GM04504 (cell line): ENCODE measurements at places on chromosomes 13 and 19.

DNA sequence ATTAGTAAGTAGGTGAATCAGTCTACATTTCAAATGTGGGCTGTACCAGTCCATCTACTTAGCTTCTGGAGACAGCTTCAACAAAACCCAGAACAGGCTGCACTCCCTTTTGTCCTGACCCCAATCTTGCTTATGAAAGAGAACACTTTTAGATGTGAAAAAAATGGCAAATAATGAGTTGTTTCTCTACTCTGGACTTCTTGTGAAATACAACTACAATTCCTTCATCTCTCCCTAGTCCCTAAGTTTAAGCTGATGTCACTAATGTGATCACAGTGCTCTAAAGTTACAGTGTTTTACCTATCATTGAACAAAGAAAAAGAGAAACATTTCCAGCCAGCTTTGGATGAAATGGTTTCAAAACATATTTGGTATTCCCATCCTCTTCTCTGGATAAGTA lies 183.9 kb downstream of the LHFPL6 start:
- no peak for DNase-seq

- DNase-seq, result no peak
Measured at GRCh38 chr13:34638897-34639296, 303.2 kb upstream of the NBEA start.

DNA sequence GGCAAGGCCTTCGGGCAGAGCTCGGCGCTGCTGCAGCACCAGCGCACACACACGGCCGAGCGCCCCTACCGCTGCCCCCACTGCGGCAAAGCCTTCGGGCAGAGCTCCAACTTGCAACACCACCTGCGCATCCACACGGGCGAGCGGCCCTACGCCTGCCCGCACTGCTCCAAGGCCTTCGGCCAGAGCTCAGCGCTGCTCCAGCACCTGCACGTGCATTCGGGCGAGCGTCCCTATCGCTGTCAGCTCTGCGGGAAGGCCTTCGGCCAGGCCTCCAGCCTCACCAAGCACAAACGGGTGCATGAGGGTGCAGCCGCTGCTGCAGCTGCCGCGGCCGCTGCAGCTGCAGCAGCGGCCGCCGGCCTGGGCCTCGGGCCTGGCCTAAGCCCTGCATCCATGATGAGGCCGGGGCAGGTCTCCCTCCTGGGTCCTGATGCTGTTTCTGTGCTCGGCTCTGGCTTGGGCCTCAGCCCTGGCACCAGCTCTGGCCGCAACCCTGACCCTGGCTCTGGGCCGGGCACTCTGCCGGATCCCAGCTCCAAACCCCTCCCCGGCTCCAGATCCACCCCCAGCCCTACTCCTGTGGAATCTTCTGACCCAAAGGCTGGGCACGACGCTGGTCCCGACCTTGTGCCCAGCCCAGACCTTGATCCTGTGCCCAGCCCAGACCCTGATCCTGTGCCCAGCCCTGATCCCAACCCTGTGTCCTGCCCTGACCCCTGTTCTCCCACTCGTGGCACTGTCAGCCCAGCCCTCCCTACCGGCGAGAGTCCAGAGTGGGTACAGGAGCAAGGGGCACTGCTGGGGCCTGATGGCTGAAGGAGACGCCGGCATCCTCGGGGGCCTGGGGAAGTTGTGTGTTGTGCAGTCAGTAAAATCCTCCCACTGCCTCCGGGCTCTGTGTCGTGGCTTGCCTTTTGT lies 2.0 kb upstream of the MCOLN1 start:
- DNase-seq, result no peak

DNA sequence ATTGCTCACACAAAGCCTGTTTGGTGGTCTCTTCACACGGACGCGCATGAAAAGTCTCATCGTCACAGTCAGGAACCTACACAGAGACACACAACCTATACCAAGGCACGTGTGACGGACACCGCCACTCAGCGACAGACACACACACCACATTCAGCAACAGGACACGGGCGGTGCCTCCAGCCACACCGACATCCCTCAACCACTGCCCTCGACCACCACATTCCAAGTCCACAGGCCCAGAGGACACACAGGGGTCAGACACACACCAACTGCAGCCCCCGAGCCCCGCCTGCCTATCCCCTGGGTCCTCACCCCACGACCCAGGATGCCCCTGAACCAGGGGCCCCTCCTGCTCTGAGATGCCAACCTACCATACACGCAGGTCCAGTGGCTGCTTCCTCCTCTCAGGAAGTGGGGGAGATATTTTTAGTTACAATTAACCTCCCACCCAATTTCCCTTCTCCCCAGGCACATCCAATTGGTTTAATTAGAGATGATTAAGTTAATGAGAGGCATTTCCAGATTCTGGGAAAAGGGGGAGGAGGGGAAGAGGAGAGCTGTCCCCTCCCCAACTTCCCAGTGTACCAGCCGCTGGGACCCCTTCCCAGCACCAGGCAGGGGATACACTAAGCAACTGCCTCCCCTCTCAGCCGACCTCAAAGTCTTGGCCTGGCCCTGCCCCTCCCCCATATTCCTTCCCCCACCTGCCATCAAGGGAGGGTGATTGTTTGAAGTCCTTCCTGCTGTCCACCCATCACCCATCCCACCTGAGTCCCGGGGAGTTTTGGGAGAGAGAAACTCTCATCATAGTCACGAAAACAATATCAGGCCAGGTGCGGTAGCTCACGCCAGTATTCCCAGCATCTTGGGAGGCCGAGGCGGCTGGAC lies 20.4 kb downstream of the MEIS3 start:
- no peak for DNase-seq

DNA sequence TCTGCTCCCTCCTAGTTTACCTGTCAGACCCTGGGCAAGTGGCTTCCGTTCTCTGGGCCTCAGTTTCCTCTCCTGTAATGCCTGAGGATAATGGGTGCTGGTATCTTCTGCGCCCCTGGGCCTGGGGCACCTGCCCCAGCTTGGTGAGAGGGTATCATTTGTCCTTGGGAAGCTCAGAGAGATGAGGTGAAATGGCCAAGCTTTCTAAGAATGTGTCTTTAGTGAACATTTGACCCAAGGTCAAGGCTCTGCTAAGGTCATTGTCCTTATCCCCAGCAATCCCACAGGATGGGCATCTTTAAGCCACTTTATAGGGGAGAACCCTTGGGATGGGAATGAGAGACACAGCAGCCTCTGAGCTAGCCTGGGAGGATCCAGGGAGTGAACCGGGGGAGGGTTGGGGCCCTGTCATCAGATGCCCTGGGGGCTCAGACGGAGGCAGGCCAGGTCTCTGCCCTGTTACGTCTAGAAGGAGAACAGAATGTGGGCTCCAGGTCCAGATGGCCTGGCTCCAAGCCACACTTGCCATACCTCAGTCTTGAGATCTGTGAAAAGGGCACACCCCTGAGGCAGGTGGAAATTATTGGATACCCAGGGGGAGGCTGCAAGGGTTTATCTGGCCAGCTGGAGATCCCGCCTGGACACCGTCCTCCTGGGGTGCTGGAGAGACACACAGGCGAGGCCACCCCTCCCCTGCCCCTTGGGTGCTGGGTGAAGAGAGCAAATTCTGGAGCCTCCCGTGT lies 1.1 kb upstream of the NFIC start:
- no peak for DNase-seq
